ENCODE measurements at places on chromosomes 5 and 9.

GRCh38 chr9:71734950-71735349, 33.4 kb downstream of the CEMIP2 start:
- no peak for DNase-seq

DNA sequence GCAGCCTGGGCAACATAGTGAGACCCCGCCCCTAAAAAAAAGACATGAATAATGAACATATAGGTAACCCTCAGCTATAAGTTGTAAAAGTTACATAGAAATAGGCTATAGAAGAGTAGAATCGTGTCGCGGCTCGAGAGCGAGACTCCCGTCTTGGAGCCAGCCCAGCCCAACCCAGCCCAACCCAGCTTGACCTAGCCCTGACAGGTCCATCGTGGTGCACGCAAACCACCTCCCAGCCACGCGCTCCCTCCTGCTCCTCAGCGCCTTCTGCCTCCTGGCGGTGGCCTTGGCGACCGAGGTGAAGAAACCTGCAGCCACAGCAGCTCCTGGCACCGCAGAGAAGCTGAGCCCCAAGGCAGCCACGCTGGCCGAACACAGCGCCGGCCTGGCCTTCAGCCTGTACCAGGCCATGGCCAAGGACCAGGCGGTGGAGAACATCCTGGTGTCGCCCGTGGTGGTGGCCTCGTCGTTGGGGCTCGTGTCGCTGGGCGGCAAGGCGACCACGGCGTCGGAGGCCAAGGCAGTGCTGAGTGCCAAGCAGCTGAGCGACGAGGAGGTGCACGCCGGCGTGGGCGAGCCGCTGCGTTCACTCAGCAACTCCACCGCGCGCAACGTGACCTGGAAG, 10.8 kb downstream of the KIF24 start:
- no peak for DNase-seq

- no peak for DNase-seq
These were observed 19.7 kb upstream of the ABL1 start for GRCh38 chr9:130815242-130815808.

DNA sequence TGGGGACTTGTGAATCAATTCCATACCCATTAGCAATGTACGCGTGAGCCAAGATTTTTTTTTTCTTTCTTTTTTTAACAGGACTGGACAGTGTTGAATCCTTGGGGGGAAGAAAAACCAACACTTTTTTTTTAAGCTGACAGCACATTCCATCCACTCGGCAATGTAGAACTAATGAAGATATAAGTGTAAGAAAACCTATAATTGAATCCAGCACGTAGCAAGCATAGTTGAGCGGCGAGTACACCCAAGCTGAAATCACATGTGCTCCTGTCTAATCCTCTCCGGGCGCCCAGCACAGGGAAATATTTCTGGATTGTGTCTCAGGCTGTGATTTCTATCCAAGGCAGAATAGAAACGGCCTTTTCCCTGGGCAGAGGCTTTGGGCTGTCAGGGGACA, 118.2 kb downstream of the BOD1 start:
- no peak for DNase-seq

GRCh38 chr5:177336112-177336511, 15.4 kb downstream of the LMAN2 start:
- no peak for DNase-seq

GRCh38 chr9:134690946-134691694, 49.5 kb downstream of the COL5A1 start:
- DNase-seq: no peak

DNA sequence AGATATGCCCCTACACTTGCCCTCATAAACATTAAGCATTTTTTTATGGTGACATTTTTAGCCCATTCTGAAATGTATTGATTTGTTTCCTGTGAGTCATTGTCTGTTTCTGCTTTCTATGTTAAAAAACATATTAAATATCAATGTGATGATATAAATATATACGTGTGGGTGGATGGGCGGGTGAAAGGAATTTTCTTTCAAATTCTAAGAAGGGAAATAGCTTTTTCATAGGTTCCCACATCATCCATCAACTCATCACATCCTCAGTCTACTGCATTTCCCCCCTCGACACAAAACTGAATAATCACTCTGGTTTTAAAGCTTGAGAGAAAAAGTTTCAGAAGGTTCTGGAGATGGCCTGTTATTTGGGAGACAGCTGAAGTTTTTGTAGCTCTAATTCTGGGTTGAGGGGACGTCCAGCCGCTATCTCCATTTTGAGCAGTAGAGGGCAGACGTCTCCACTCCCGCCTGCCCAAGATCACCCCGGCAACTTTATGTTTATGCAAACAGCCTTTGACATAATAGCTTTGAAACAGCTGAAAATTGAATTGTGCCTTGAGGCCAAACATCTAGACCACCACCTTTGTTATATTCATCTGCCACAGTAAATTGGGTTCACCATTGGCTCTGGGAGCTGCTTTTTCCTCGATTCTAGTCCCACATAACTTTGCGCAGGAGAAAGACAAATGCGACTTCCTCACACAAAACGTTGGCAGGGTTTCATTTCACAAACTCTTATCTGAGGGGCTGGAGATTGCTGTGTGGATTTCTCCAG, 216.2 kb upstream of the CLINT1 start:
- no peak for DNase-seq

DNA sequence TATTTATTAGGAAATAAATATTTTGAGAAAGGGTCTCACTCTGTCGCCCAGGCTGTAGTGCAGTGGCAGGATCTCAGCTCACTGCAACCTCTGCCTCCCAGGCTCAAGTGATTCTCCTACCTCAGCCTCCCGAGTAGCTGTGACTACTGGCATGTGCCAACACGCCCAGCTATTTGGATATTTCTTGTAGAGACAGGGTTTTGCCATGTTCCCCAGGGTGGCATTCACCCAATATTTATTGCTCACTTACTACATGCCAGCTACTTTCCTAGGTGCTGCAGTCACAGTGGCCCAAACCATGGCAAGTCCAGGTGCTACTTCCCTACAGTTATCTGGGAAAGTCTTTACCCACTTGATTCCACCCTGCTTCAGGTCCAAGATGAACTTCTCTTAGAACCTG, 8.3 kb upstream of the MED7 start:
- DNase-seq: no peak

DNA sequence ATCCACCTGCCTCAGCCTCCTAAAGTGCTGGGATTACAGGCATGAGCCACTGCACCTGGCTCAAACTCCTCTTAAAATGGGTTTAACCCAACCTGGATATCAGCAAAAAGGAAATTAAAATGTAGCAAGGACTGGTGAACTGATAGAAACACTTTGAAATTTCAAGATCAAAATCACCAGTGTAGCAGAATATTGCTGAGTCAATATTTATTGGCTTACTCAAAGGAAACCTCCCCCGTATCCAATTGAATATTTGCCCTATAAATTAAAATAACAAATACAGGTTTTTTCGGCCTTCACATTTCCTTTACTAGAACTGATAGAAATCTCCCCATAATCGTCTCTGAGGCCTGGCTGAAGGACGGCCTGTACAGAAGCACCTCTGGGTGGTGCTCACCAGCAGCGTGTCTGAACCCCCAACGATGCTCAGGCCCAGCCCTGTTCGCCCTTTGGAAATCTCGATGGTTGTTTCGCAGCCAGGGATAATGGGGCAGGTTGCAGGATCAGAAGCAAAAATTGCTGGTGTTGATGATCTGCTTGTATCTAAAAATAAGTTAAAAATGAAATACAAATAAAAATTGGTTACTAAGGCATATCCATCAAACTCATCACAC, 156.6 kb downstream of the MPDZ start:
- DNase-seq: no peak

DNA sequence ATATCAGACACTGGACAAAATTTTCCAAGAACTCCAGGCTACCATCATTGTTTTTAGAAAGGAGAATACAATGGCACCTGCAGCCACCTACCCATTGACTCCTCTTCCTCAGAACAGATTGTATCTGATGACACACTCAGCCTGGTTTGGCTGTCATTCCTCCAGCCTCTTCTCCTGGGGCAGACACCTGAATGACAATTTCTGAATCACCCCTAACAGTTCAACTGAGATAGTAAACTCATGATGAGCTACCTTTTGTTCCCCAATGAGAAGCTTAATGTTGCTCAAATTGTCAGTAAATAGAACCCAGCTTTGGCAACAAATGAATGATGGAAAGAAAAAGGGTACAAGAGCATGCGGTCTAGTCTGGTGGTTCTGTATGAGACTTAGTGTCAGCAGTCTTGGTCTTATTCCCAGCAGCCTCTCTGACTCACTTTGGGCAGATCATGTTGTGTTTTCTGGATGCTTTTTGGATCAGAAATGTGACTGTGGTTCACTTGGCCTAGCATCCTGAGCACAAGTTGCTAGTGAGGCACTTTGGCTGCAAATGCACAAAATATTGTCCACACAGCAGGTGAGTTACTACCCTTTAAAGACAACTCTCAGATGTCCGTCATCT, 78.3 kb downstream of the MAMDC2 start:
- no peak for DNase-seq

- no peak for DNase-seq
These were observed 99.8 kb upstream of the MAP1B start for GRCh38 chr5:72007336-72008111.

DNA sequence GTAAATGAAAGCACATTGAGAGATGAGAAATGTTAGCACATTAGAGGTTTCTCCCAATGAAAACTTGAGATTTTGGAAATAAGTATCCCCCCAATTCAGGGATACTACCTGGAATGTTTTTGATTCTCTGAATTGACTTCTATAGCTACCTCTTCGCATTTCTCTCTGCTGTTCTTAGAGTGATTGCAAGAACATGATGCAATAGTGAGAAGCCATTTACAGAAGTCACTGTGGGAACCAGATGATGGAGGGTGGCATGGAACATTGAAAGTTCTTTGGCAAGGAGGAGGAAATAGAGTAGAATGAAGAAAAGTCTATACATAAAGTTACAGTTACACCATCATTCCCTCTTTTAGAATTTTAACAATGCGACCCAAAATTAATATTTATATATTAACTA, 9.2 kb downstream of the NPR3 start:
- no peak for DNase-seq

GRCh38 chr5:76888733-76889300, 39.0 kb downstream of the S100Z start:
- no peak for DNase-seq

GRCh38 chr5:163548649-163549048, 43.2 kb downstream of the MAT2B start:
- DNase-seq: no peak

DNA sequence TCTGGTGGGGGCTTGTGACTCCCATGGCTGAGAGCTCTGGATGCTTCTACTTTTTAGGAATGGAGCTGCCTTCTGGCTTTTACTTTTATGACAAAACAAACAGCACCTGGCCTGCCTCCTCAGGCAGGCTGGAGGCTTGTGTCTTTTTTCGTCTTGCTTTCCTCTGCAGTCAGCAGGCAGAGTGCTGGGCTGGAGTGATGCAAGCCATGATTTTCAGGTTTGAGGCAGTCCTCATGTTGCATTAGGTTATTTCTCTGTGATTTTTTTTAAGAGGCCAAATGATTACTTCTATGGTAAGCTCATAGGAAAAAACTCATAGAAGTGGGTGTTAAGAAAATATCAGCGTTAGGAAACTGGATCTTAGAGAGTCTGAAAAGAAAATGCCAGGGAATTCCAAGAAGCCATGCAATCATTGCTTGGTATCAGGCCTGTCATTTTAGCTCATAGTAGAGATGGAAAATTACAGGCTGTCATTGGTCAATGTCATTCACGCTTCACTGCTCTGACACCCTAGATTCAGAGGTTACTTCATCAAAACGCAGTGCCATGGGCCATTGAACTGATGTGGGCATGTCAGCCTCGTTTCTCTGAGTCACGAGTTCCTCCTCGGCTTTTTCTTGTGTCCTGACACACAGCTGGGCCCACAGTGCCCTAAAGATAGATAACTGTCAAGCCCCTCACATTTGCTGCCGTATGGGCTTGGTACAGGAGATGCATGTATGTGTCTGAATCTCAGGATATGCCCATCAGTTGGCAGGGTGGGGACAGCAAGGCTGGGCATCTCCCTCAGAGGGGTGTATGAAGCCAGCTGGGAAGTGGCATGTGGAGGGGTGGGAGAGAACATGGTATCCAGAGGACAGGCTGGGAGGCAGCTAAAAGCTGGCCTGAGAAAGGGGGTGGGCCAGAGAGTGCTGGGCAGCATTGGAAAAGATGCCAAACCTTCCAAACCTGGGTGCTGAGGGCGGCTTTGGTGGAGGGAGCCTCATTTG, 151.8 kb downstream of the HSPA4 start:
- DNase-seq: no peak

DNA sequence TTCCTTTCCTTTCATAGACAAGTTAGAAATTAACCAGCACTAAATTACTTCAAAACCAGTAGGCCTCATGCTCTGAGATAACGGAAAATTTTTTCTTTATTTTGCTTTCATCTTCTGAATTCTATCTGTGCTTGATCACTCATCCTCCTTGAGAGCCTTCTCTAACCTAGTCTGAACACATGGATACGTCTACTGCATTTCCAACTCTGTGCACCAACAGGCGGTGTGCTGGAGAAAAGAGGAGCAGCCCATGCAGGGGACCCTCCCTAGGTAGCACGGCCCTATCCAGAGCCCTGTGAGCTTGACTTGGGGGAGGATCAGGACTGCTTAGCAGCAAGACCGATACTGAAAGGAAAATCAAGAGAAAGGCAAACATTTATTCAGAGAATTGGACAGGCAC, 149.8 kb downstream of the AUH start:
- DNase-seq: no peak

DNA sequence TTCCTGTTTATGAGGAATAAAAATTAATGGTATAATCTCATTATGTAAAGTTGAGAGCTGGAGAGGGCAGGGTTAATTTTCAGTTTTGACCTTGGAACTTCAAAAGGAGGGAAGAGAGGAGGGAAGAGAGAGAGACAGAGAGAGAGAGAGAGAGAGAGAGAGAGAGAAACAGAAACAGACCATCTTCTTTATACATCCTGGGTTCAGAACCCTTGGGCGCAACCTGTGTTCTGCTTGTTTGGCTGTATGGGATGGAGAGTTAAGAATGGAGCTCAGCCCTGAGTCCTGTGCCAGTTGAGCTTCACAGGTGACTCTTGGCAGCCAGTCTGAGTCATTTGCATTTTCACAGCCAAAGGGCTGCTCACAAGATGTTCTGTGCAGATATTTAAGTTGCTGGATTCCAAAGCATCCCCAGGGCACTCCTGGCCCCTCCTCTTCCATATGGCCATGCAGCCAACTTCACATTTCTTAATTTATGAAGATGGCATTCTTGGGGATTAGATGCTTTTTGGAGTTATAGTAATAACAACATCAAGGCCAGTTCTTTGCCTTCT, 143.5 kb downstream of the CARTPT start:
- DNase-seq: no peak

DNA sequence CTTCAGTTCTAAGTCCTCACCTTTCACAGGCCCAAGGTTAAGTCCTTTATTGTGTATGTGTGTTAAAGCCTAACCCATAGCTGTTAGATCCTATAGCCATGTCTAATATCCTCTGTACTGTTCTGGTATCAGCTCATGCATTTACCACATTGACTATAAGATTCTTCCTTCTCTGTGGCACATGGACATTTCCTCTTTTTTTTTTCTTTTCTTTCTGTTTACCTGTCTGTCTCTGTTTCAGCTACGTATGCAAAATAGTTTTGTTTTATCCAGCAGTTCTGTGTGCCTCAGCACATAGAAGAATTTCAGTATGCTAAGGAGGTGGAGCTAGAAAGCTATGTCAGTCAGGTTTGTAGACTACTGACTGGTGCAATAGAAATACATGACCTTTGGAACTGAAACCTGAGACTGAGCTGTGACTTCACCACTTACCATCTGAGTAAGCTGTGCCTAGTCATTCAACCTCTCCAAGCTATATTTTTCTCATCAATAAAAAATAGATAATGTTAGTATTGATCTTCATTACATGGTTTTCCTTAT, 155.6 kb upstream of the VLDLR start:
- no peak for DNase-seq

- peak; percentile 6 for DNase-seq
These were observed 91.7 kb upstream of the SHB start for GRCh38 chr9:38160613-38161215.

Measured in activated naive CD4-positive, alpha-beta T cell (primary cell).